ENCODE measurements at places on chromosomes 6 and 20.

GRCh38 chr20:51401496-51401895 lies 141.0 kb downstream of the NFATC2 start:
- DNase-seq: no peak

- DNase-seq: peak; percentile 45
Observed at GRCh38 chr6:38876475-38876874, 161.4 kb downstream of the DNAH8 start.

DNA sequence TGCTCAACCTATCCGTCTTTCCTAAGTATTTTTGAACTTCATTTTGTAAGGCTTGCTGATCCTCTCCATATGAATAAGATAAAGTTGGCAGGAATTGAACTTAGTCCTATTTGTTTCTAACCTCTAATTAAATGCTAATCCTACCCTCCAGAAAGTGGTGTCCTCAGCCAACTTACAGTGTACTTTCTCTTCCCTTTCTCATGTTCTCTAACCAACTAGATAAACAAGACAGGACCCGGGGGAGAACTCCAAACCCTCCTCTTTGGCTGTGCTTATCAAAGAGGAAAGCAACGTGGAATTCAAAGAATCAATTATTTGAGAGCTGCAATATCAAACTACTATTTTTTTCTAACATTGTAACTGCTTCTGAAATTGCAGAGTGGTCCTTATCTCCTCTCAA lies 56.5 kb upstream of the NRSN1 start:
- no peak for DNase-seq

- no peak for DNase-seq
Observed at GRCh38 chr6:55918639-55919038, 43.2 kb upstream of the BMP5 start.

- DNase-seq: no peak
Observed at GRCh38 chr20:7123457-7123856, 356.0 kb downstream of the BMP2 start.

GRCh38 chr20:63463400-63464288 lies 8.8 kb downstream of the KCNQ2 start:
- no peak for DNase-seq

DNA sequence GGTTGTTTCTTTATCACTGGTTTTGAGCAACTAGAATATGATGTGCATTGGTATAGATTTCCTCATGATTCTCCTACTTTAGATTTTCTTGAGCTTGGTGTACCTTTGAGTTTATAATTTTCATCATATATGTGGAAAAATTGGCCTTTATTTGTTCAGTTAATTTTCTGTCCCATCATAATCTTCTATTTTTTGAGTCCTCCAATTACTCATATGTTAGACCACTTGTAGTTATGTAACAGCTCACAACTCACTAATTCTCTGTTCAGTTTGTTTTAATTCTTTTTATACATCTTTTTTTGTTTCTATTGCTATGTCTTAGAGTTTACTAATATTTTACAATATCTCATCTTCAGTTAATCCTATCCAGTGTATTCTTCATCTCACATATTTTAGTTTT lies 81.3 kb upstream of the LAMA2 start:
- no peak for DNase-seq

- no peak for DNase-seq
Observed at GRCh38 chr6:33783781-33784520, 5.0 kb downstream of the LEMD2 start.

GRCh38 chr6:119735530-119735929 lies 386.0 kb upstream of the MAN1A1 start:
- no peak for DNase-seq

DNA sequence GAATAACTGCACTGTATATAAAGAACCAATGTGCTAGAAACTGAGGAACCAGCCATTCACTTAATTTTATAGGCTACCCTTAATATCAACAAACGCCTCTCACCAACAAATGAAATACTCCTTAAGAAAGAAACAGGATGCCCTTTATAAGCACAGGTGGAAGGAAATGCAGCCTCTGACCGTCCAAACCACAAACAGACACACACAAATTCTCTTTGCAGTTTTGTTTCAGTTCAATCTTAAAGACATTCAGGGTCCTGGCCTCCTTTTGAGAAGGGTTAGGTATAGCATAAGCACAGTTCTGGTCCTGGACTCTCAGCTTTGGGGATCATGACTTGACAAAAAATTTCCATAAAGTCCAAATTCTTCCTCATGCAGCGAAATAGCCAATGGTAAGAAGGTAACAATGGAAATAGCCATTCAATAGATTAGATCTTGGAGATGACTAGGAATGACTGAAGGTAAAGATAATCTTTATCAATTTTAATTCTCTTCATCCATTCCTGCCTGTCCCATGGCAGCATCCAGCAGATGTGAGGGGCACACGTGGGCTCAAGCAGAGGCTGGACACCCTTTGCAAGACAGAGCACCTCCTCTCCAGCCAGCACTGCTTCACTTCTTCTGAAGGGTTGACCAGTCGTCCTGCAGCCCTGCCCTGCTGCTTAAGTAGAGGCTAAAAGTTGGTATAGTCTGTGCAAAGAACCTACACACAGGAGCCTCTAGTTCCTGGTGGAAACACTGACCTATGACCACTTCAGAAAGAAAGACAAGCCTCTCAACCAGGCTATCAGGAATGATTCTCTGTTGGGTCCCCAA lies 123.9 kb downstream of the CD83 start:
- DNase-seq: no peak

GRCh38 chr6:10424040-10424439 lies 9.2 kb upstream of the TFAP2A start:
- DNase-seq: no peak

GRCh38 chr6:119348096-119348747 lies 1.3 kb downstream of the MAN1A1 start:
- DNase-seq: peak; percentile 45

- no peak for DNase-seq
Observed at GRCh38 chr20:53480913-53481312, 112.7 kb downstream of the ZNF217 start.

DNA sequence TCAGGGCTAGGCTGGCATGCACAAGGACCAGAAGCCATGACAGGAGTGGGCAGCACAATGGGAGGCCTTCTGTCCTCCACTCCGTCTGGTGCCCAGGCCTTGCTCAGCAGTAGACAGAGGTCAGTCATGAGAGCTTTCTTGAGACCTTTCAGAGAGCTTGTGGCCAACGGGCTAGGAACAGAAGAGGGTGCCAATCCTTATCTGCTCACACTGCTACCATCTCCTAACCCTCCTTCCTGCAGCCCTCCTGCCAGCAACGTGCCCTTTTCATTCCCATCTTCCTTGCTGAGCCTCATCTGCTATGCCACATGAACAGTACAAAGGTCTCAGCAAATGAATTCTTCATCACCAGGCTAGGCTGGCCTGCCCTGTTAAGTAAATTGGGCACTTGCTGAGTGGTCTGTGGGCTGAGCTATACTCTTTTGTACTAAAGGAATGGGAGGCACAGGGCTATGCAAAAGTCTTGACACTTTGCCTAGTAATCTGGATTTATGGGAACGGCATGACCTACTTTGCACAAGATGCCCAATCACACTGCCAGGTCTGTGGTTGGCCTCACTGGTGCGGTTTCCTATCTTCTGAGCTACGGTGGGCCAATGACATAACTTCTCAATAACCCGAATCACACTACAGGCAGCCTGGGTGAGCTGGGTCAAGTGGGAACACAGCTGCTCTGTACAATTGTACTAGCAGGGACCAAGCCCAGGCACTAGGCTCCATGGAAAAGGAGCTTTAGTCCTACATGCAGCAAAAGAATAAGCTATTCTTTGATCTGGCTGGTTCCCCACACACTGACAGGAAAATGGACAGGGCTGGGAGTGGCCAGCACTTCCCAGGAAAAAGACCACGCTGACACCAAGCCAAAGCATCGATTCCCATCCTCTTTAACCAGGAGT lies 47.8 kb downstream of the ELOVL5 start:
- DNase-seq: peak; percentile 29

GRCh38 chr20:59933296-59933848 lies at the start of gene SYCP2:
TSS of gene SYCP2 (minus strand) at chr20:59933637. CDS start at chr20:59922413, 11,224 bp downstream.
- DNase-seq: peak; percentile 71

GRCh38 chr20:1895674-1896483 lies 672 bp downstream of the SIRPA start:
- DNase-seq: no peak

DNA sequence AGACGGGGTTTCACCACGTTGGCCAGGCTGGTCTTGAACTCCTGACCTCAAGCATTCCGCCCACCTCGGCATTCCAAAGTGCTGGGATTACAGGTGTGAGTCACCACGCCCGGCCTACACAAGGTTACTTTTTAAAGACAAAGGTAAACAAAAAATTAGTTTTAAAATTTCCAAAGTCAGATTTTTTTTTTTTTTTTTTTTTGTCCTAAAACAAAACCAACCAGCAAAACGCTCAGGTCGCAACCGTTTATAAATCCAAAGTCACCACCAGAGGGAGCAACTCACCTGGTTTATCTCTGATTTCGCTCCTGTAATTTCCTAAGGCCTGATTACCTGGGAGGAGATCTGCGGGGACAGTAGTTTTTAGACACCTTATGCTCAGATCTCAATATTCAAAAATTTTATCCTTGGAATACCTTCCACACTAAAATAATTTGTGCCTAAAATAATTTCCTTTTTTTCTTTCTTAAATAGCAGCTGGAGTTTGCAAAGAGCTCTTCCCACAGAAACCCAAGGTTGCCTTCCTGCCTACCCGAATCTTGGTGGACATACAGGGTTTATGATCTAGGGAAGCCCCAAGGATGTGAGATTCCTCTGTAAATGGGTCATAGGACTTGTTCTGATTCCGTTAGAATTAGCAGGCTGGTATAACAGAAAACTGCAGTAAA lies 19.8 kb upstream of the TREM1 start:
- peak; percentile 36 for DNase-seq

DNA sequence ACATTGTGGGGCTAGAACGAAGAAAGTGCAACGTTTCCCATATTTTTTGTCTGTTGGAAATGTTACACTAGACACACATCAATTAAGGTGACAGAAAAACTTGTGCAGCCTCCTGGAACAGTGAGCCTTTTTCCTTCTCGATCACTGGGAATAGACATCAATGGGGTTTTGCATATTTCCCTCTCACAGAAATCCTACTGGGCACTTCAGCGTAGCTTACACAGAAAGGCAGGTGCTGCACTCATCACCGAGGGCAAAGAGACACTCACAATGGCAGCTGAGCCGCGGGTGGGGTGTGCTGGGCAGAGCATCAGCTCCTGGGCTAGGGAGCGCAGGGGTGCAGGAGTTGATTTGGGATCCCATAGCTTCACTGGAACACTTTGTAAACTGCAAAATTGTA lies 64.5 kb downstream of the THBS2 start:
- no peak for DNase-seq

DNA sequence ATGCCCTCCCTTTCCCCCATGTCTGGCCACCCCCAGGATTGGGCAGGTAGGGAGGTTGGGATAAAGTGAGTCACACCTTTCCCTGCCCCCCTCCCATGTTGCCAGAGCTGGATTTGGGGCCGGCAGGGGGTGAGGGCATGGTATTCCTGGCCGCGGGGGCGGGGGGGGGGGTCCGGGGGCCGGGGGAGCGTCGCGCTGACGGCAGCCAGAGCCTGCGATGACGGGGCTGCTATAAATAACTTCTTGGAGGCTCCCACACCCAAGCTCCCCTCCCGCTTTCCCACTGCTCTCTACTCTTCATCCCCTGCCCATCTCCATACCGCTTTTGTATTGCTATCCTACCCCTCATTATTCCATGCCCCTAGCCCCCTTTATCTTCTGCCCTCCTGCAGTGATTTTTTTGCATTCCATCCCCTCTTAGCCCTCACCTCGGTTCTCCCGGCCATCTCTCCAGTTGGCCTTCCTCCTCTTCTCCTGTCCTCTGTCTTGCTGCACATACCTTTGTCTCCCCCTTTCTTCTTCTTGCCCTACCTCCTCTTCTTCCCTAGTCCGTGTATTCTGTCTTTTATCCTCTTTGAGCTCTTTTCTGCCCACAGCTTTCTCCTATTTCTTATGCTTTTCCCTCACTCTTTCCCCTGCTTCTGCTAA lies 13.8 kb downstream of the SYNGAP1 start:
- DNase-seq: no peak

- DNase-seq: no peak
Observed at GRCh38 chr6:8828376-8828775, 393.0 kb upstream of the SLC35B3 start.

DNA sequence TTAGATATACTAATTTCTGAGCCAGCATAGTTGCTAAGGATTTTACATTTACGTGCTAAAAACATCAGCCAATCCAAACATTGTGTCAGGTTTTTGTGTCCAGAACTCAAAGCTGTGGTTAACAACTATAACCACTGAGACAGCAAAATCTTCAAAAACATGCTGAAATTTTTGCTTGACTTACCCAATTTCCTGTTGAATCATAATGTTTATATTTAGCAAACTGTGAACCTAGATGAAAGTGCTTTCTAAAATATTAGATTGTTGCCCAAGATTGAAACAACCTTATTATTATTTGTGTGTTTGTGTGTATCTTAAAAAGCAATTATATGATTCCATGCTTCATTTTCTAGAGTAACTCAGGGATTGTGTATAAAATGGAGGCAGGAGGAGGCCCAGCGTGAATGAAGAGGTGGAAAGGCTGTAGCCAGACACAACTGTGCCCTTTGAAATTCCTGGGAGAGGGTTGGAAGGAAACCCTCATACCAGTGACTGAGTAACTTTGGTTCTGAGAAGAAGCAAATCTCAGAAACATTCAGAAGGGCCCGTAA lies 48.0 kb downstream of the ARMC2 start:
- no peak for DNase-seq

- no peak for DNase-seq
Observed at GRCh38 chr6:17957498-17957897, 29.9 kb downstream of the KIF13A start.

GRCh38 chr20:30949761-30950160 lies 307.7 kb upstream of the DEFB115 start:
- no peak for DNase-seq

GRCh38 chr20:12740647-12741046 lies 268.1 kb upstream of the SPTLC3 start:
- no peak for DNase-seq

DNA sequence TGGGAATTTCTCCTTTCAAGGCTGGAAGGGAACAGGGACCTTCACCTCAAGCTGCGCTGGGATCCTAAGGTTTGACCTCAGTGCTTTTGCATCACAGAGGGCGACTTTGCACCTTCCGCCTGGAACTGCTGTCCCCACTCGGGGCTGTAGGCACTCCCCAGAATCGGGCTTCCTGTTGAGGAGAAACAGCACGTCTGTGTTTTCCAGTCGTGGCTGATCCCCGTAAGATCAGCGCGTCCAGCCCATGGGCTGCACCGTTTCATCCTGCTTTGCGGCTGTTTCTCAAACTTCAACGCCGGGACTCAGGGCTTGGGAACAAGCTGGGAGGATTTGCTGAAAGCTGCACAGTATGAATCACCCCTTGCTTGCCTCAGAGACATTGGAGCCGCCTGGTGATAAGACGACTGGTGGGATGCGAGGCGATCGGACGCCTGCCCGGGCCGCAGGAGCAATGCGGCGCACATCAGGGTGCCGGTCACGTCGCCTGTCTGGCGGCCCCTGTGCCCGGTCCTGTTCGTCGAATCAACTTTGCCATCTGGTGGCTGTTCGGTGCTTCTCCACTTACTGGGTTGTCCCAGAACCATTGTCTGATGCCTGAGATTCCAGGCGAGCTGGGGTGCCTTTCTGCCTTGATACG lies 53.6 kb upstream of the FRMD1 start:
- DNase-seq: no peak
